Stimulated activated CD4-positive, alpha-beta T cell treated with anti-CD3 and anti-CD28 coated beads, Interleukin-4, amount 100 ng/mL, for 4 hours (primary cell): ENCODE measurements at places on chromosomes 2 and 18.

DNA sequence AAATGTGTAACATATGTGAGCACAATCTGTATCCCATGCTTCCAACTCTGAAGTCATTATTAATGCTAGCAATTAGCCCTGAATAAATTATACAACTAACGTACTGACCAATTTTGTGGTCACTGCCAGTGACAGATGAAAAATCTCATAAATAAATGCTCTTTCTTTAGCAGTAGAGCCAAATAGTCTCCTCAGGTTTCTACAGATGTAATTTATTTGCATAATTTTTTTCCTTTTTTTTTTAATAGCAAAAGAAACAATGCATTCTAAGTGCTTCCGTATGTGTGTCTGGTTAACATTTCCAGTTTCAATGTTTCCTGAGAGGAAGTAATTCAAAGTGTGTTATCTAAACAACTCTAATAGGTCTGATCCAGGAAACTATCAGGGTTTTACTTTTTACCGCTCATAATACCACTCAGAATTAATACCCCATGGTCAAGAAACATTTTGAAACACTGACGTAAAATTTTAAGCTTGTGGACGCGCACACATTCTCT, 108.4 kb downstream of the MEP1B start:
- DNase-seq: no peak

- no peak for DNase-seq
These were observed 45.0 kb downstream of the RTP5 start for GRCh38 chr2:241914542-241914941.

DNA sequence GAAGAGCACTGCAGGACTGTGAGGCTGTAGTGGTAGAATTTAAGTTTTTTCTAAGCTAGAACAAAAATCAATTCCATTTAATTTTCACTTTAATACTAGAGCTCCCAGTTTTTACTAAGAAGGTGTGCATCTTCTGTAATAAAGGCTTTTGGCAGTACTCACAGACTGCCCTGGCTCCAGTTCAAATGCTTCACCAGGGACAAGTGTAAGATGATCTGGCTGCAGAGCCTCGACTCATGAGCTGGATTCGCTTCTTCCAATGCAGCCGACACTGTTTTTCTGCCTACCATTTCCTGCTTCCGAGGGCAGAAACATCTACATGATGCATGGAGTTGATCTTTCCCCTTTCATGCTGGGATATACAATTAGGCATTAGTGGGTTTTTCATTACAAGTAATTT, 87.0 kb downstream of the FARSB start:
- DNase-seq: no peak

DNA sequence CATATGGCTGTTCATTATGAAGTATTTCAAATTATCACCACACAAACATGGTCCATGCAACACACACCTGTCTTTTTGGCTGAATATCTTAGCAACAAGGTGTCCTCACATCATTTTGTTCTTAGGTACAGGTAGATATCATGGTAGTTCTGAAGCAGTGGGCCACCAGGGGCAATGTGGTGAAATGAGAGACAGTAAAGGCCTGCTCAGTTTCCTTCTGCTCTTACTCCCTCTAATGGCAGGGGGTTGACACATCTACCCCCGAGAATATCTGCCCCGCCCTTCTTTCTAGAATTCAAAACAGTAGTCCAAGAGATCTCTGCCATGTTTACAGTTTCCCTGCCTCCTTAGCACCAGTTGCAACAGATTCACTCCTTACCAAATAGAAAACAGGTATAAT, 147.0 kb upstream of the KLHL14 start:
- no peak for DNase-seq

DNA sequence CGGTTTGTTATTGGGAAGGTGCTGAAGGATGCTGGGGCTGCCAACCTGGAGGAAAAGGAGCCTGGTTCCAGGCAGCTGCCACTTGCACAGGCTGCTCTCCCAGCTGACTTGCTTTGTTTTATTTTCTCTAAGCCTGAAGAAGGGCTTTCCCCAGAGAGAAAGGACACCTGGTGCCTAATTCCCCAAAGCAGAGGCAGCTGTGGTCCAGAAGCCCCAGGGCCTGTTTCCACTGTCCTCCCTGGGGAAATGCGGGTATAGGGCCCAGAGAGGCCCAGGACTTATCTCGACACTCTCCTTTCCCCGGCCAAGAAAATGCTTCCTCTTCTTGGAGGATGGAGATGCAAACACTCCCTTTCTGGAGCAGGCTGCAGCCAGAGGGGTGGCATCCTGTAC, 30.1 kb downstream of the INO80C start:
- no peak for DNase-seq

DNA sequence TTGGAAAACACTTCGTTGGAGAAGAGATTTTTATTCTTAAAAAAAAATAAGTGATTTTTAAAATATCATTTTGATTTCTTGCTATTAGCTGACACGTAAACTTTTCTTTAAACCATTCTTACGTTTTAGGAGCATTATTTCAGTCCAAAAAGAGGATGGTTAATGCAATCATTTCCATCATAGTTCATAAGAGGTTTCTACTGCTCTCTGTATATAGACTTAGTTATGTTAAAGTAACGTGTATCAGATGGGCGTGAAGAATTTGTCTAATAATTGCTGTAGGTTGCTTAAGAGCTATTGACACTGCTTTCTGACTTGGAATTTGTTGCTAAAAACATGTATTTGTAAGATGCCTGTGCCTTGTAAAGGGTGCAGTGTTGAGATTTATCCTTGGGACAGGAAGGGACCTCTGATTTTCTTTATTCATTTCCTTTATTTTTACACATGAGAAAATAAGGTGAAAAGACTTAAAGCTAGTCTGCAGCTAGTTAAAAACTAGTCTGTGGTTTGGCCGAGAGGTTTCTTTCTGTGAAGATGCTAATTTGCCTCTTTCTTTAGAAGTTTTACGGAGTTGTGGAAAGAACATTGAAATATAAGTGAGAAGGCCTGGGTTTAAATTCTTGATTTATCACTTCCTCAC, 2.9 kb downstream of the ANKRD12 start:
- DNase-seq: no peak

DNA sequence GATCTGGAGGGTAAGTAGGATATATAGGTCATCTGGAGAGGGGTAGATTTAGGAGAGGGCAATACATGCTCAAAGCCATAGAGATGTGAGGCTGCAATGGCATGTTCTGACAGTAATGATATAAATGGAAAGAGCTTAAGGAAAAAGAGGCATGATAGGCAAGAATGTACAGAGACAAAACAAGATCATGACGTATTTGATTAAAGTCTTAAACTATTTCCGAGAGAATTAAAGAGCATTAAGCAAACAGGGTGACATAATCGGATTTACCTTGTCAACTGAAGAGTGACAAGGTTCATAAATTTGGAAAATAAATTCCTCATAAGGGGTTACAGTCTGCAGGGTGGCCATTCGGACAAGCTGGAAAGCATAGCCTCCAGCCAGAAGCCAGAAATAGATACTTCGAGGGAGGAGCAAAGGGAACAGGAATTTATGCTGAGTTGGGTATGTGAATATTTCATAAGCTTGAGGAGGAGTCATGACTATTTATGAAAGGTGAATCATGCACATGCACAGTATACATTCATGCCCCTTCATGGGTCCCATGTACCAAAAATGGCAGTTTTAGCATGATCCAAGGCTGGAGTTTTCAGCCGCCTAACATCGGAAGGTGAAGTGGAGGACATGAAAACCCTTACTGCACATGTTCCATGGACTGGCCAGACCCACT, 396.2 kb upstream of the VWC2L start:
- no peak for DNase-seq
